ENCODE measurements at places on chromosomes 4 and X. TPM values are rescaled to one million over a fixed set of nuclear protein-coding genes. Genes with fewer than 3 reads are reported as not detected.

The AREG gene
- total RNA-seq = 173 TPM

The KLKB1 gene
- not detected for total RNA-seq

The ANAPC4 gene
- total RNA-seq = 9.9 TPM

The ATP8A1 gene
- 0.69 TPM for total RNA-seq

The IL1RAPL2 gene
- not detected for total RNA-seq

The HSD17B13 gene
- not detected for total RNA-seq

The EDA2R gene
- total RNA-seq = 0.53 TPM

The CORIN gene
- total RNA-seq = 0.03 TPM

The HNRNPH2 gene
- total RNA-seq = 47.7 TPM

The NKAP gene
- 2.9 TPM for total RNA-seq

The PNMA6F gene
- total RNA-seq = not detected

The STBD1 gene
- 3.3 TPM for total RNA-seq

The C4orf17 gene
- not detected for total RNA-seq

The MTHFD2L gene
- 32.9 TPM for total RNA-seq

The POU3F4 gene
- not detected for total RNA-seq

The CCDC149 gene
- total RNA-seq = 0.92 TPM

The CENPVL1 gene
- total RNA-seq = not detected

The ZNF827 gene
- 10.6 TPM for total RNA-seq

The GPR34 gene
- not detected for total RNA-seq

DNA sequence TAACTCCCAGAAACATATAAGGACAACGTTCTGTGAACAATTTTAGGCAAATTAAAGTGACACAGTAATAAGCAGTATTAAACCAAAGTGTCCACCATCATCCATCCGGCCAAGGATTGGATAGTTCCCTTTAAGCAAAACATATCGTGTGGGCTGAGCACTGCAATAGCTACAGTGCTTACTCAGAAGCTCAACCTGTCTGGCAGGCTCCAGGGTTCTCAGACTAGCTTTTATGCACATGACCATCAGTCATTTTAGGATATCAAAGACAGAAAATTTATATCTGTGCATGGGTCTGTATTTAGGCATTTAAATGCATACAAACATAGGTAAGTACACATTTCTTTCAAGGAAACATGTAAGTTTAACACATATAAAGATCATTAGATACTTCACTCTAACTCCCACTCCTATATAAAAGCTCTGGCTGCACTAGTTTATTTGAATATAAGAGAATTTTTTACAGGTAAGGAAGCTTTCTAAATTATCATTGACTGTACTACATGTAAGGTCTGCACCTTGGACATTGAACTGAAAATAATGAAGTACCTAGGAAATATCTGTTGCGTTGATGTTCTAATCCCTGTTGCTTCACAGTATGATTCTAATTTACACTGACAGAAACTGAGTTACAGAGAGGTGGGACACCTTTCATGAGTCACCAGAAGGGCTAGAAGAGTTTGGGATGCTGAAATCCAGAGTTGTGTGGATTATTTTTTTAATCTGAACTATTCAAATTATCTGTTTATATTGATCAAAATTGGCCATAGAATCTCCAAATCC lies 67.6 kb downstream of the ELOVL6 start:
- peak; percentile 32 for DNase-seq

DNA sequence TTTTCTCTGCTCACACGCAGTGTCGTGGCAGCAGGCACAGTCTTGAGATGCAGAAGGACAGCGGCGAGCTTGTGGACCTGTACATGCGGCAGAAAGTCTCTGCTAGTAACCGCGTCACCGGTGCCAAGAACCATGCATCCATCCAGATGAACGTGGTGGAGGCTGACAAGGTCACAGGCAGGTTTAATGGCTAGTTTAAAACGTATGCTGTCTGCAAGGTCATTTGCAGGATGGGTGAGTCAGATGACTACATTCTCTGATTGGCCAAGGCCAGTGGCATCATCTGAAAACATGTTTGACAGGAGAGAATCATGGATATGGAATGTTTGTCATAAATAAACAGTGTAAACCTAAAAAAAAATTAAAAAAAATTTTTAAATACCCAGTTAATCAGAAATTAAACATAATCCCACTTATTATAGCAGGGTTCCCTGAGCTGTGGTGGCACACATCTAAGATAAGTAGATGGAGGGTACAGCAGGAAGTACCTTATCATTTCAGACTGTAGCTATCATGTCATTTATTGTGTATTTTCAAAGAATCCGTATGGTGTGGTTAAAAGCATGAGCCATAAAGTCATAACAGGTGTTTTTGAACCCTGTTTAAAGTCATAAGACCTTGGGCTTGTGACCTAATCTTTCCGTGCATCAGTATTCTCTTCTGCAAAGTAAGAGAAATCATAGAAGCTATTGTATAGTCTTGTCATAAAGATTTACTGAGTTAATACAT lies 7.5 kb upstream of the BMP2K start:
- DNase-seq = no peak

DNA sequence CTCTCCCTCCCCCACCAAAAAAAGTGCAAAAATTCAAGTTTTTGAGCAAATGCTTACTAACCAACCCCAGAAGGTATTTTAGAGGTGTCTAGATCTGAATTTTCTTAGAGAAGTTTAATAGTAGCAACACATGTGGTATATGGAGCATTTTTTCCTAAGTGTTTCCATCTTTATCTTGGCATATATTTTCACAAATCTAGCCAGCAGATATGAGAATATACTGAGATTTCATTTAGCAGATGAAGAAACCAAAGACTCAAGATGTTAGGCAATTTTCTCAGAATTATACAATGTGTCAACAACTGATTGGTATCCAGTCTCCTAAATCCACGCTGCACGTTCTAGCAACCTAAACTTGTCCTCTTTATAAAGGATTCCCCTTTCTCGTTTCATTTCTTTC lies 245.5 kb upstream of the CXXC4 start:
- DNase-seq = no peak

DNA sequence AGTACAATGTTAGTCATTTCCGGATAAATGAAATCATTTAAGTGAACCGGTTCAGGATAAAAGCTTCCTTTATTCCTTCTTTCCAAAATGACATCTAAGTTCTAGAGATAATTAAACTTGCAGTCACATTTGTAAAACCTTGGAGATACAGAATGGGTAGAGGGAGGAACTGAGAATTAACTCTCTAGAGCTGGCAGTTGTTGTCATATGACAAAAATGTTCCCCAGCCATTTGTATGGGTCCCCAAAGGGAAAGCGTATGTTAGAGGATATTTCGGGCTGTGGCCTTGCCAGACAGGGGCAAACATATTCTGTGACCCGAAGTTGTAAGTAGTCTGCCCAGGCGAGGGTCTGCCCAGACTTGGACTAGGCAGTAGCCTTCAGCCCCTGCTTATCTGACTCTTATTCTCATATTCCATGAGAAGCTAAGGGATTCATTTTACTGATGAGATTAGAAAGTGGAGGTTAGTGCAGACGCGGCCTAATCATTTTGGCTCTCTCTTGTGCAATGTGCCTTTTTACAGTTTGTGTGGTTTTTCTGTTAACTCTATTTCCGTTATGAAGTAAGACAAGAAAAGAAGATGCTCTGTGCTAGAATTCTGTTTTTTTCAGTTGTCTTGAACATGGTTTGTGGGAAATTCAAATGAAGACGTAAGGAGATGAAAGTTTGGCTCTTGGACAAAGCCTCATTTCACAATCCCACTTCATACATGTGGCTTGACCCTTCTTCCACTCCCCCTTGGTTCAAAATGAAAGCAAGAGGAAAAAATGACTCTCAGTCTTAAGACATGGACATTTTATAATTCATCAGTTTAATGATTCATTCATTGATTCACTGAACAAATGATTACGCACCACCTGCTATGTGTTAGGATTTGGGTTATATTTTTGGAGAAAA lies 2394.2 kb upstream of the AGA start:
- DNase-seq = no peak

- DNase-seq = no peak
Measured at GRCh38 chr4:169210504-169211118, 60.1 kb downstream of the SH3RF1 start.

GRCh38 chr4:158229768-158230167 lies 19.5 kb downstream of the TMEM144 start:
- no peak for DNase-seq

DNA sequence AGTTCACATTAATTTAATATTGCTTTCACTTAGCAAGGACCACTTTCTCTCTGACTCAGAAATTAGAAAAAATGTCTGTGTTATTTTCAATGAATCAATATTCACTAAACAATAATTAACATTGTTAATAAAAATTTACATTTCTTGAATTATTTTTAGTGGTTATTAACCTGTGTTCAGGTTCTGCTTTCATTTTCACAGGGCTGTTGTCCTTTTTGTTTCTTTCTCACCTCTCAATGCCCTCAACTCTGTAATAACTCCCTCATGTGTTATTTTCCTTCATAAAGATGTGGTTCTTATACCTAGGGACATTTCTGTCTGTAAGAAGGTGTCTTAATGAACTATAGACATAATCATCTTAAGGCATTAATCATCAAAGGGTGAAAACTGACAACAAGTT lies 43.1 kb upstream of the PRR27 start:
- DNase-seq = no peak

DNA sequence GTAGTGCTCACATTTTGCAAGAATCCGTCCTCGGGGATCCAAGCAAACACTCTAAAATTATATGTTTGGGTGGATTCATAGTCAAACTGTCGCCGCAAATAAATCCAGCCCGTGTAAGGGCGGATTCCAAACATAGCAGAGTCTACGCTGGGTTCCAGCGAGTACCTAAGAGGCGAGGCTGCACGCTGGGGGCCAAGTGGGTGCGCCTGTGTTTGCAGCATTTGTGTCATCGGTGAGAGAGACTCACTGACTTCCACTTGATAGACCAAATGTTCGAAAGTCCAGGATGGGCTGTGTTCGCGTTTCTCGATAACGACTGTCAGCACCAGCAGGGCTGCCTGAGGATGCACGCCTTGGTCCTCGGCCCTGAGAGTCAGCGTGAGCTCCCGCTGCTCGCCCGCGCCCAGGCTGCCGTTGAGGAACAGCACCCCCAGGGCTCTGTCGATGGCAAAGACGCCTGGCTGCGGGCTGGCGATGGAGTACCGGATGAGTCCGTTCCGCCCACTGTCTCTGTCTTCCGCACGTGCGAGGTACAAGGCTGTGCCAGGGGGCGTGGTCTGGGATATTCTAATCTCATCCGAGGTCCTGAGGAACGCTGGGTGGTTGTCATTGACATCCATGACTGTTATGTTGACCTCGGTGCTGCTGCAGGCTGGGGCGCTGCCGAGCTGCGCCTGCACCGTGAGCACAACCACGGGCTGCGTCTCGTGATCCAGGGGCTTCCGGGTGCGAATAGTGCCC lies 158.7 kb downstream of the DCHS2 start:
- no peak for DNase-seq

DNA sequence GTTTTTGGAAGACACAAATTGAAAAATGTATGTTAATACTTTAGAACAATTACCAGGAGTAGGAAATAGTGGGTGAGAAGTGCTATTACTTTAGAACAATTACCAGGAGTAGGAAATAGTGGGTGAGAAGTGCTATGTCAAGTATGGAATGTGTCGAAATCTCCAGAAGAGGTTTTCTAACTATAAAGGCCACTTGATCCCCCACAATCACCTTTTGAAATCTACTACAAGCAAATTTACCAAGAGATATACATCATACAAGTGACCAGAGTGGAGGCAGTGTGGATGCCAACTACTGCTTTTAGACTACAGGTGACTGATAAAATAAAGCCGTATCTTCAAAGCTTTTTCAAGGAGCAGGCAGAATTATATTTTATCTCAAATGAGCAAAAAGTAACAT lies 43.1 kb downstream of the MAB21L2 start:
- no peak for DNase-seq

DNA sequence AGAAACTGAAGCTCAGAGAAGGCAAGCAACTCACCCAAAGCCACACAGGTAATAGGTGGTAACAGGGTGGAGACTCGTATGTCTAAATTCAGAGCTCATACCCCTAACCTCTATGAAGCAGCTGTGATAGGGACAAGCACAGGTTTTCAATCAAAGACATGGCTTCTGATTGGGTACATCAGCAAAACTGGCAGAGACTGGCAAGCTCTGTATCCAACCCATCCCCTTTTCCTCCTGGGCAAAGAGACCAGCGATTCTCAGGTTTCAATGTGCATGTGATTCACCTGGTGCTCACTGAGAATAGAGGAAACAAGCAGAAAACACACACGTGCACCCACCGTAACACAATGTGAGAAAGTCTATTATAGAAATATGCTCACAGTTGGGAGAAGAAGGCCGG lies 153.0 kb downstream of the SMIM20 start:
- DNase-seq = no peak

DNA sequence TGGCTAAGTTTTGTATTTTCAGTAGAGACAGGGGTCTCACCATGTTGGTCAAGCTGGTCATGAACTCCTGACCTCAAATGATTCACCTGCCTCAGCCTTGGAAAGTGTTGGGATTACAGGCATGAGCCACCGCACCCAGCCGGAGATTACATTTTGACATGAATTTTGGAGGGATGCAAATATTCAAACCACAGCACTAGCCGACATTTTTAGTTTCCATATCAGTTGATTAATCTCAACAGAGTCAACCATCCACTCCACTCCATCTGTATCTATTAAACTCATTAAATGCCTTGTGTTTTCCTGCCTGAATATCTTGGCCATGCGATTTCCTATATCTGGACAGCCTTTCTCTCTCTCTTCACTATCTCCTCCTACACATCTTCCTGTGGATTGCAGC lies 64.1 kb upstream of the PDGFRA start:
- DNase-seq = no peak

DNA sequence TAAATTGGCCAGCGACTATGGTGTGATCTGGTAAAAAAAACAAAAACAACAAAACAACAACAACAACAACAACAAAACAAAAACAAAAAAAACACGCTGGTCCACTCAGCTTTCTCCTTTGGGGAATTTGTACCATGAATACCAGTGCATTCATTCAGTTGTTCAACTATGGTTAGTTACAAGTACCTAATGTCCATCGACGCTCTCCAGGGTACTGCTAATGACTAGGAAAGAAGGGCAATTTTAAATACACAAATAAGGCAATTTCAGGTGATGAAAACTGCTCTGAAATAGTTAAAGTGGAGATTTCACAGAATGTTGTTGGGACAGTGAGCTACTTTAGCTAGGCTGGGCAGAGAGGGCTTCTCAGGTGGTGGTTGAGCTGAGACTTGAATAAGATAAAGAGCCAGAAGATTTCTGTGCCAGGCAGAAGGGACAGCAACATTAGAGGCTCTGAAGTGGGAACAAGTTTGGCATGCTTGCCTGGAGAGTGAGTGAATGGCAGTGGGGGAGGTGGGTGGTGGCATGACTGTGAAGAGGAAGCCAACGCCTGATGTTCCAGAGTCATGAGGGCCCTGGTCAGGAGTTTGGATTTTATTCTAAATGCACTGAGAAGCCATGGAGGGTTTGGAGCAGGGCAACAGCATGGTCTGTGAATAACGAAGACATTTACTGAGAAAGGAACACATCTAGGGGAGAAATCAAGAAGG lies 45.9 kb upstream of the PGRMC2 start:
- DNase-seq = no peak

- no peak for DNase-seq
Measured at GRCh38 chr4:142372530-142373260, 473.4 kb downstream of the INPP4B start.

DNA sequence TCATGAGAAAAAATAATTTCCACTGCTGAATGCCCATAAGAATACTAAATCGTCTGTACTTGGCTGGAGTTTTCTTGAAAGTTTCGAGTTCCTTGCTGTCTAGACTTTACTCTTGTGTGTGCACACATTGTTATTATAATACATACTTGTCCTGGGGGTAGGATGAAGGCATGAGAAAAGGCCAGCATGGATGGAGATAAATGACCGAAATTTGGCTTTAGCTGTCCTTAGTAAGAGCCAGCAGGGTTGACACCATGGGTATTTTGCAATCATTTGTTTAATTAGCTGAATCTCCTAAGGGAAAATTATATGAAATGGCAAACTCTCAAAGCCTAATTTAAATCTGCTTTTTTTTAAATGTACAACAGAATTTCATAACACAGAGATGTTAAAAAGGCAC lies 641.6 kb downstream of the ADGRL3 start:
- no peak for DNase-seq

All from HT-29 (cell line).